Iris pigment epithelial cell (primary cell): ENCODE measurements at places on chromosomes 5 and 9.

DNA sequence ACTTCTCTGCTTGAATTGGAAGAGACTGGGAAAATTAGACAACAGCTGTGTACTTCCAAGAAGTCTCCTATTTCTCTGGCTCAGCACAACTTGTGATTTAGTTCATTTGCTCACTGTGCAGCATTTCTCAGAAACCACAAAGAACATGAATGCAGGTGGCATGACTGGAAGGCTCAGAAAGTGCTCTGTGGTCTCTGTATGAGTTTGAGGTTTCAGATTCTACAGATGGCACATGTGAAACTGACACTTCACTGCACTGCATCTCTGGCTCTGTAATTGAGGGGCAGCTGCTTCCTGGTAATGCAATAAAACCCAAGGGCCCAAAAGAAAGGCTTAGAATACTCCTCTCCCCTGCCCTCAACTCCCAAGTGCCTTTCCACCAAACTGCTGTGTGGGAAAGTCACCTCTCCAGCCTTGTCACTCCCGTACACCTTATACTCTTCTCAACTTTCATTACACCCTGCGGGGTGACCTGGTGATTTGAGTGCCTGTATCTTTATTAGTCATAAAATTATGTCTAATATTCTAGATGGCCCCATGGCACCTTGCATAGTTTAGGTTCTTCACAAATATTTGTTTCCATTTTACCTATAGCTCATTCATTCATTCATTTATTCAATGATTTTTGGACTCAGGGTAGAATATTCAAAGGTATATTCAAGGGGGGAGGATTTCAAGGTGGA is 82.5 kb downstream of the ESM1 start:
- peak; percentile 88 for DNase-seq

GRCh38 chr5:6469836-6470235 is 21.2 kb downstream of the UBE2QL1 start:
- no peak for DNase-seq

DNA sequence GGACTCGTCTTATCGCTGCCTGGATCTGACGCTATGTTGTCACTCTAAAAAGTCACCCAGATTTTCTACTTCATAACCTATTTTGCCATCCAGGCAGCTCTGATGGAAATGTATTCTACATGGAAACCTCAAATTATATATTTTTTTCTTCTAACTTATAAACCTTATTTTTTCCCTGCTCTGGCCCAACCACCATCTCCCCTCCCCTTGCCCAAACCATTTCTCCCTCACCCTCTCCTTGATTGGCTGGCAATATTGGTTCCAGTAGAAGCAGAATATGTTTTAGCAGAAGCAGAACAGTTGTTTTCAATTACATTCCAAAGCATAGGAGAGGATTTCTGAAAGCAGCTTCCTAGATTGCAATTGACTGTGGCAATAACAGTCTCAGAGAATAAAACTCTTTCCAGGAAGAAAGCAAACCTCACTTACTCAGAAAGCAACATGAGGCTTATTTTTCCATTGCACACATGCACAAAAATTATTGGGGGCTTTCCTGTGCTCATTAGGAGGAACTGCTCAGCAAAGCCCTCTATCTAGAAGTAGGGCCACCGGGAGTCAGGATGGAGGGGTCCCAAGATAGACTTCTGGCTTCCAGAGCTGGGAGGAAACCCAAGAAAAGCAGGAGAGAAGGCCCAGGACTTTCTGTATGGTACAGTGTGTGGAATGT is 191.8 kb downstream of the ESM1 start:
- DNase-seq: peak; percentile 42

- peak; percentile 89 for DNase-seq
Observed at GRCh38 chr9:4297786-4298254, 2.0 kb downstream of the GLIS3 start.

- DNase-seq: no peak
Observed at GRCh38 chr5:97093193-97093592, 49.2 kb downstream of the LIX1 start.

GRCh38 chr9:22039258-22039657 is 30.2 kb upstream of the CDKN2B start:
- peak; percentile 62 for DNase-seq

GRCh38 chr9:84141741-84142370 is 161.3 kb downstream of the RMI1 start:
- no peak for DNase-seq

DNA sequence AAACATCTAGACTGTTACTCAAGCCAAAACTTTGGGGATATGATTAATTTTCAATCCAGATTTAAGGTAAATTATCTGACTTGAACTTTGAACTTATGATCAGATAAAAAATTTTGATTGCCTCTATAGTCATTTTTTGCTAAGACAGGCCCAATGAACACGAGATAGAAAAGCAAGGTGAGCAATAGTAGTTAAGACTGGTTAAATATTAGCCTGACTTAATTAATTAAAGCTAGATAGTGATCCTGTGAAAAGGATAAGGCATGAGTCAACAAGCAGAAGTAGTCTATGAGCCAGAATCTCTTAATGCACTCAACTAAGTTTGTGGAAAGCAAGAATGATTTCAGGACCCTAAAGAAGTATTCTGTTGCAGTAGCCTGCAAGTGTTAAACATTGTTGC is 66.5 kb downstream of the PDE4D start:
- no peak for DNase-seq

- DNase-seq: peak; percentile 62
Observed at GRCh38 chr9:108903420-108904103, 30.4 kb downstream of the ELP1 start.

DNA sequence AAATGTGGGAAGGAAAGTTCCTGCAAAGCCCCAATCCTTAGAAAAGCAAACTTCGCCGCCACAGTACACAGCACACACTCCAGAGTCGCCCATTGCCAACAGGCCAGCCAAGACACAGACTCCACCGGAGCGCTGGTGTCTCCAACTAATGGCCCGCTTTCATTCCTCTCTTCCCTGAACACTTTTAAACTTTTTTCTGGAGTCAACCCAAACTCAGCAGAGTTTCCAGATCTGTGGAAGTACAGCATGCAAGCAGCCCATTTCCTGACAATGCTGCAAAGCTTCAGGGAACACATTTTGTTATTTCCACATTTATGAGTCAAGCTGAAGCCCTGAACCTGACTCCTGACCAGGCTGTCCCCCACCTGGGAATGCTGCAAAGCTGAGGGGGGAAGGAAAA is 351.9 kb downstream of the NFIB start:
- DNase-seq: no peak

DNA sequence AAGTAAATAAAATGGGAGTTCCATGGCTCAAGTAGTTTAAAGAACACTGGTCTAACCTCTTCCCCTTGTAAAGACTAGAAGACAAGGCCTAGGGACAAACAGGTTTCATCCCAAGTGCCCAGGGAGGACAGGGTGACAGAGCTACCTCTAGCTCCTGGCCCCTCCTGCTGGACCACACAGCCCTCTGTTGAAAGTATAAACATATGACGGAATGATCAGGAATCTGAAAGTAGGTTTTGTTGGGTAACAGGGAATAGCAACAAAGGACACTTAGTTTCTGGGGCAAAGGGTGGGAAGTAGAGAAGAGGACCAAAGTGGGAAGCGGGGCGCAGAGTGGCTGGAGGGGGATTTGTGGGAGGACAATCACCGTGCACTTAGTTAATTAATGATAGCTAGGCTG is 67.0 kb upstream of the DAB2IP start:
- DNase-seq: peak; percentile 38
